Stromal cell of bone marrow (primary cell): ENCODE measurements at places on chromosomes 7 and 10.
A peak's percentile ranks its signal among the peaks of the same experiment; 100 is the strongest.

DNA sequence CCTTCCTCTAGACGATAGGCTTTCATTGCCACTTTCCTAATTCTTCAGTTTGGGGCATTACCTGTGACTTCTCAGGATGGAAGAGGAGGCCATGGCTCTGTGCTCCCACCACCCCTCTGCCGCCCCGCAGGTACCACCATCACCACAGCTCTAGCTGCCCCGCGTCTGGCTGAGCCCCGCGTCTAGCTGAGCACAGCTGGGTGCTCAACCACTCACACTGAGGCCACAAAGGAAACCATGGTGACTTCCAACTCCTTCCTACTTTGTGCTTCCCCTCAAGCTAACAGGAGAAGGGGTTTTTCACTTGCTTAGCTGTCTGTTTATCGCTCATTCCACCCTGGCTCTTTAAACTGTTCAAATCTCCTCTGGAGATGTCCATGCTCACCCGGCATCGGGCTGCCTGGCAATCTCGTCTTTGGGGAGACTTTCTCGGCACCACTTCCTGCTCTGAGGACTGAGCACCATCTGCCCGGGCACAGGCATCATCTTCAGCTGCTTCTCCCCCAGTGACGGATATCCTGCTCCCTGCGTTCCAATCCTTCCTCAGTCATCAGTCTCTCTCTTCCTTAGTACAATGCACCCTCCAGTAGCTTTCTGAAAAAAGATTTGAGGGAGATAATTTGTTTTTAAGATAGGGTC is 59.4 kb downstream of the MAD1L1 start:
- no peak for DNase-seq

GRCh38 chr10:101330631-101331225 is 23.2 kb upstream of the BTRC start:
- peak; percentile 31 for DNase-seq

DNA sequence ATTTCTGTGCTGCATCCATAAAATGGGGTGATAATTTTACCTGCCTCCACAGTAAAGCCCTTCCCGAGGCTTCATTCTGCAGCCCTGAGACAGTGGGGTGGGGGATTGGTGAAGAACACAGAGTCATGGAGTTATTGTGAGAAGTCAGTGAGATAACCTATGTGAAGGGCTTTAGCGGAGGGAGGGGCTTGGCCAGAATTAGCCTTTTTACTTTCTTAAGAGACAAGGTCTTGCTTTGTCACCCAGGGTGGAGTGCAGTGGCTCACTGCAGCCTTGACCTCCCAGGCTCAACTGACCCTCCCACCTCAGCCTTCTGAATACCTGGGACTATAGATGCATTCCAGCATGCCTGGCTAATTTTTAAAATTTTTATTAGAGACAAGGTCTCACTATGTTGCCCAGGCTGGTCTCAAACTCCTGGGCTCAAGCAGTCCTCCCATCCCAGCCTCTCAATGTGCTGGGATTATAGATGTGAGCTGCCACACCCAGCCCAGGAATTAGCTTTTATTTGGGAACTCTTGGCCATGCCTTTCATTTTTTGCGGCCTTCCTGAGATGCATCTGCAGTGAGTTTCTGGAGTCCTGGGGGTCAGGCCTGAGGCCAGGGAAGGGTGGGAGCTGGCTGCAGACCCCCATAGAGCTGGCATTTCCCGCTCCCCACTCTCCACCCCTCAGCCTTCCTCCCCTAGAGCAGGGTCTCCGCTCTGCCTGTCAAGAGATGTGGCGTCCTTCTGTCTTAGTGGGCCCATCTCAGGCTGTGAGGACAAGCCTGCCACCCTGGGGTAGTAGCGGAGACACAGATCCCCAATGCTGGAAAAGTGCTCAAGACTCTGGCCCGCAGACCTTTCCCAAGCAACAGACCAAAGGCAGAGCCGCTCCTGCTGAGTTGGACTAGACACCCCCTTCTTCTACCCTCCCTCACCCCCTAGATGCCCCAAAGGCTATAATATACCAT is 77.0 kb downstream of the ZMIZ1 start:
- DNase-seq, result no peak

GRCh38 chr7:19491371-19491770 is 217.5 kb downstream of the POLR1F start:
- DNase-seq, result no peak

GRCh38 chr7:53237344-53237913 is 202.0 kb downstream of the POM121L12 start:
- DNase-seq, result no peak

DNA sequence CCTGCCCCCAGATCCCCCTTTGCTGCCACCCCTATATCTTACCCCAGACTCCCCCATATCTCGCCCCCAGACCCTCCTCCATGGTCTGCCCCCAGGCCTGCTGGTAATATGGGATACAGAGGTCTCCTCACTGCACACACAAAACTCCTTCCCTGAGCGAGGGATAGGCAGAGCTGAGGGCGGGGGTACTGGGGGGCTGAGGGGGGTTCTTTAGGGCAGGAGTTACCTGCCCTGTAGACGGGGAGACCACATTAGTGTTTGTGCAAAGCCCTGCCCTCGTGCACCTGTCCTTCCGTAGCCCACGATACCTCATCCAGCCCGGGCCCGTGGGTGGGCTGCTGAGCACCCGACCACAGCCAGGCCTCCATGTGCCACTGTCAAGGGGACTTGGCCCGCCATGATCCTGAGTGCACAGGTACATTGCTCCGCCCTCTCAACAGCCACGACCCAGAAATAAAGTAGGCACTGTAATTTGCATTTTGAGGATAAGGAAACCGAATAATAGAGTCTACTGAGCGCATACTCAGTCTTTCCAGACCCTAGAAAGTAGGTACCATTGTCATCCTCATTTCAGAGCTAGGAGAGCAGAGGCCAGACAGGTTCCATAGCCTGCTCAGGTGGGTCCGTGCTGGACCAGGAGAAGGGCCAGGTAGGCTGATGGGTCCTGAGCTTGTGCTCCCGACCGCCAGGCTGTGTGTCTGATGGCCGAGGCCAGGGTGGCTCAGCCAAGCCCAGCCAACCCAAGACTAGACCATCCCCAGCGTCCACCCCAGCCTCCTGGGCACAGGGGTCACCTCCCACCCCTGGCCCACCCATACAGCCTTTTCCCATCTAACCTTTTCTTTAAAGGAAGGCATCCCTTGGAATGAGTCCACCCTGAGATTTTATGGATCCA is 115.2 kb downstream of the LHPP start:
- no peak for DNase-seq

DNA sequence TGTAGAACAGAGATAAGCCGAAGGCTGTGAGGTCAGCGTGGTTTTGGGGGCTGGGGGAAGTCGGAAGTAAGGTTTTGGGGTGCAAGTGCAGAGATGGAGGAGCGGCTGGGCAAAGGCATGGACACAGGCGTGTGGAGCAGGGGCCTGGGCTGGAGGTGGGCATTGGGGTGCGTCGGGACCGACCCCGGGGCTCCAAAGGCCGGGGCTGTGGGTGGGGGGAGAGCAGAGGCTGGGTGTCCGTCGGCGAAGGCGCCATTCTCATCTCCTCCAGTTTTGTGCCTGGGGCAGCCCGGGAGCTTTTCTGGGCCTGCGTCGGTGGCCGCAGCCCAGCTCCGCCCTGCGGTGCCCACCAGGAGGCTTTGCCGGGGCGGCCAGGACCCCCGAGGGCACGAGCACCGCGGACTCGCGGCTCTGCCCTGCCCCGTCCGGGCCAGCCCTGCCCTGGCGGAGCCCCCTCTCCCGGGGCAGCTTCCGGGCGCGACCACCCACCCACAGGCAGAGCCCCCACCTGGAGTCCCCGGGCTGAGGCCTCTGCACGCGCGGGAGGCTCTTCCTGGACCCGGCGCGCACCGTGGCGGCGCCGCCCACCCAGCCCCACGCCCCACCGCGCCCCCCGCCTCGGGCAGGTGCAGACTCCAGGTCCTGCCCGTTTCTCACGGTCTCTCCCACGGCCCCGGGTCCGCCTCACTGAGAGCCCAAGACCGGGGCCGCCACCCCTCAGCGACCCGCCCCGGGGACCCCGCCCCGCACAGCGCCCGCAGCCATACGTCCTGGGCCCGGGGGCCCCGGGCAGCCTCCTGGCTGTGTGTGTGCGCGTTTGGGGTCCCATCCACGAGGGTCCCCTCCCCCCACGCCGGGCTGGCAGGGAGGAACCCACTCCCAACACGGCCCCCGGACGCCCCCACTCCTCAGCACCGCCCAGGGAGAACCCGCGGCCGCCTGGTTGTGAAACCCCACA is 7.7 kb upstream of the SCART1 start:
- DNase-seq, result no peak

DNA sequence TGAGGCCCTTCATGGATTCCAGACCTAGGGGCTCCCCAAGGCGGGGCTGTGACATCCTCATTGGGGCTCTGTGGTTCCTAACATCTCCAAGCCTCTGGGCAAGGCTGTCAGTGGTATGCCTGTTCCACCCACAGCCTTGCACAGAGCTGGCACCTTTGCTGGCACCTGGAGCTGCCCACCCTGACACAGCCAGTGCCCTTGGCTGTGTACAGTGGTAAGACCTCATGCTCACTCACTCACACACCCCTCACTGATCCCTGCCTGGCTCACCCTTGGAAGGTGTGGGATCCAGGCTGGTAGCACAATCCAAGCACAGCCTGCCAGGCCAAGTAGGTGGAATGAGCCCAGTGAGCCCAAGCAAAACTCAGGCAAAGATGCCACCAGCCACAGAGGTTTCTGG is 200.4 kb upstream of the PCDH15 start:
- no peak for DNase-seq

- no peak for DNase-seq
These were observed 75.6 kb upstream of the OGDHL start for GRCh38 chr10:49837685-49838084.

GRCh38 chr7:90180011-90180585 is 25.8 kb downstream of the STEAP1 start:
- DNase-seq, result no peak

GRCh38 chr10:71635251-71635866 is 84.2 kb downstream of the C10orf105 start:
- DNase-seq, result no peak

DNA sequence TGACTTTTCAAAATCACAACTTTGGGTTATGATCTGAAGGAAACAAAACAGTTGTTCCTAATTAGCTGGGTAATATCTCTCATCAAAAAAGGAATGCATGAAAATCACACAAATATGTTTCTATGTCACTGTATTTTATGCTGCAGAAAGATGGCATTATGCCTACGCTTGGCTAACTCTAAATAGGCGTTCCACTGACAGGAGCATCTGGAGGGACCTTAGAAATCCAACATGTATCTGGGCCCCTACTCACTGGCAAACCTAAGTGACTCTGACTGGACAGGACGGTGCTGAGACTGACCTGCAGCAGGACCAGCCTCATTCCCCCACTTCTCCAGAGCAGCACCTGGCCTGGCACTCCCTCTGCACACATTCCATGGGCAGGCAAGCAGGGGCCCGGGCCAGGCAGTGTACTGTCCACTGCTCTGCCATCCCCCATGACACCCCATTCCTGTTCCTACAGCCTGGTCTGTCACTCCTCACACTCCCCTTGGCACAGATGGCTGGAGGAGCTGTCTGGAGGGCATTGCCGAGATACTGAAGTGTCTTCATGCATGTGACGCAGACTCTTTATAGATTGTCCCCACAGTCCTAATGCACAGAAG is 2.6 kb upstream of the MYL7 start:
- DNase-seq, result no peak
